ENCODE measurements at places on chromosomes 5 and 9.
A peak's percentile ranks its signal among the peaks of the same experiment; 100 is the strongest.

DNA sequence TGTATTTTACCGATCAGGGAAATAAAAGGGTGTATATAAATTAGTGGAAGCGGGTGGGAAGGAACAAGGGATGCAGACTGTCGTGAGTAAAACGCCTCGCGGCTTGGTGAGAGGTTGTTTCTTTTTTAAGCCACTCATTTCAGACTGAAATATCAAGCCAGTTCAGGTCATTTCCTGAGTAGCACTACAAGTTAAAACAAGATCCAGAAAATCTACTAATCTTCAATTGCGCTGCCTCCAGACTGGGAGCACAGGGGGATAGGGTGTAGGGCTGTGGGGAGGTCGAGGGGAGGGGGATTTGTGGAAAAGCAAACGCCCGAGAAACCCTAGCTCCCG, 140.8 kb downstream of the TSSK1B start:
- DNase-seq = peak; percentile 15

GRCh38 chr5:149141224-149141956, at the start of gene ABLIM3:
ABLIM3 (plus strand) TSS chr5:149141493; CDS start chr5:149142096, 603 bp downstream.
- DNase-seq = peak; percentile 71

DNA sequence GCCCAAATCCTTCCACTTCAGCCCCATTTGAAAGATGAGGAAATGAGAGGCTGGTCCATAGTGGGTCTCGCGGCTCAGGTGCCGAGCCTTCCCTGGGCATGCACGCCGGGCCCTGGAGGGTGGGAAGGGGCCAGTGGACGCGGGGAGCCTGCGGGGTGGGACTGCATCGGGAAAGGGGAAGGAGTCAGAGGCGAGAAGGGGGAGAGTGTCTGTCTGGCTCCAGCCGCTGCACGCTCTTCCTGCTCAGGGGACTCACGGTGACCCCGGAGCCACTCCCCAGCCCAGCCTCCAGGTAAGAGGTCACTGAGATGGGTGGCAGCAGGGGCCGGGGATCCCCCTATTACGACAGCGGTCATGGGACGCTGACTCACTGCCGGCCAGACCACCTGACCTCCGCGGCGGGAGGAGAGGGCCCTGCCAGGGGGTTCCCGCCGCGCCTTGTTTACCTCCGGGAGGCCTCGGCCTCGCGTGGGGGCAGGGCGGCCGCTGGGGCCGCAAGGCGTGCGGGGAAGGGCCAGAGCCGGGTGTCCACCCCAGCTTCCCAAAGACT, 1.9 kb upstream of the SQSTM1 start:
- peak; percentile 97 for DNase-seq

DNA sequence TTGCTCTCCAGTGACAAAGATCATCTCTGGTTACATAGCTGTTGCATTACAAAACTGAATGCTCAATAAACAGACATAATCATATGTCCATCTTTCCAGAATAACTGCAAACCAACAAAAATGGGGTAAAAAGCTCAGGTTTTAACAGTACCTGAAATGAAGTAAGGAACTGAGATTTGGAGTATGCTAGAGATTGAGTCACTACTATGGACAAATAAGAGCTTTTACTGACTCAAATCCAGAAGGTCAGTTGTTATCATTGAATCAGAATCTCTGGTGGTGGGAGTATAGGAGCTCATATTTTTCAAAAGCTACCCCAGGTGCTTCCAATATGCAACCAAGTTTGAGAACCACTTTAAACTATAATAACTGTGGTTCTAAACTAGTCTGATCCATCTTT, 4.1 kb upstream of the RAPGEF6 start:
- DNase-seq = no peak

DNA sequence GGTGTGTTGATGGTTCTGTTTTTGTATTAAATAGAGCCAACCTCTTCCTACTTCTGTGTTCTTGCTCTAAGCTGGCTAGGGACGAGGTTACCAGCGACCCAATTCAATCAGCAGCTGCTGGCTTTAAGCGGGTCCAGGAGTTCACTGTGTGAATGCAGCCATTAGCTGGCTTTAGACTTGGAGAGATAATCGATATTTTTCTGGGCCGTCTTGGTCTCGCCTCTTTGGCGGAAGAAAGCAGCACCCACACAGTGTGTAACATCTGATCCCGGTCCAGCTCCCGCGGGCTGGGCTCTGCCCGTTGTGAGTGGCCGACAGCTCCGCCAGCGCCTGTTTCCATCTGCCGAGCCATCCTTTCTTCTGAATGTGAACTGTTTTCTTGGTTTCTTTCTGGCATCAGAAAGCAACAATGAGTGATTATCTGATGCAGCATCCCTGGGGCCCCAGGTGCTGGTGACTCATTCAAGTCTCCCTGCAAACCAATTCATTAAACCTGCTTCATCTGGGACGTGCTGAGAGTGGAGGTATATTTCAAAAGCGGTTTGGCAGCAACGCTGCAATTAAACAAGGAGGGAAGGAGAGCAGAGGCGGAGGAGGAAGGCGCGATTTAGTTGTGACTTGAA, 90.8 kb upstream of the IRX4 start:
- DNase-seq = no peak

DNA sequence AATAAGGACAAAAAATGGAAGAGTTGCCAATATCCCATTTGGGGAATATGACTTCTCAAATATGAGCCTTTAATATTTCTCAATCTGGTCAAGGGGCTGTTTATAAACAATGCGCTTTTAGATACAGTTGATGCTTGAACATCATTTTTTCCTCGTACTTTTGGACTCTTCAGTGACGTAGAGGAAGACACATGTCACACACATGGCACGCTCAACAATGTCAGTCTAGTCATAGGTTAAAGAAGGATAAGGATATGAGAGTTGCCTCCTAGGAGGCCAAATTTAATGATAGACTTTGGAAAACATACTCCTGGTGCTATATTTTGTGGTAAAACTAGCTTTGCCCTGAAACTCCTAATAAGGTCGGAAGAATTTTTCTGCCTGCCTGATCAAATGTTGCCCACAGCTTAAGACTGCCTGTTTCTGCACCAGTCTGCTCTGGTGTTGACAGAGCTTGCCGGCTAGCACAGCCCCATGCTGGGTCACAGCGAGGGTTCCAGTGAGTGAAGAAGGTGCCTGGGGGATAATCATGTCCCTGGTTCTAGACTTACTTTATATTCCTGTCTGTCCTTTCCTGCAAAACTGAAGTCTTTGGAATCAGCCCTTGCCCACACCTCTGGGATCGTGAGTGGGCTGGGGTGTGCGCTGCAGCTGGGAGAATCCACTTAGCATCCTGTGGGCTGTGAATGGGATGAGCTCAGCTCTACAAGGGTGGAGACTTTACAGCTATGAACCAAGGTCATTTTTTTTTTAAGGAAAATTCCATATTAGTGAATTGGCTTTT, 230.8 kb upstream of the IRX4 start:
- DNase-seq = no peak

DNA sequence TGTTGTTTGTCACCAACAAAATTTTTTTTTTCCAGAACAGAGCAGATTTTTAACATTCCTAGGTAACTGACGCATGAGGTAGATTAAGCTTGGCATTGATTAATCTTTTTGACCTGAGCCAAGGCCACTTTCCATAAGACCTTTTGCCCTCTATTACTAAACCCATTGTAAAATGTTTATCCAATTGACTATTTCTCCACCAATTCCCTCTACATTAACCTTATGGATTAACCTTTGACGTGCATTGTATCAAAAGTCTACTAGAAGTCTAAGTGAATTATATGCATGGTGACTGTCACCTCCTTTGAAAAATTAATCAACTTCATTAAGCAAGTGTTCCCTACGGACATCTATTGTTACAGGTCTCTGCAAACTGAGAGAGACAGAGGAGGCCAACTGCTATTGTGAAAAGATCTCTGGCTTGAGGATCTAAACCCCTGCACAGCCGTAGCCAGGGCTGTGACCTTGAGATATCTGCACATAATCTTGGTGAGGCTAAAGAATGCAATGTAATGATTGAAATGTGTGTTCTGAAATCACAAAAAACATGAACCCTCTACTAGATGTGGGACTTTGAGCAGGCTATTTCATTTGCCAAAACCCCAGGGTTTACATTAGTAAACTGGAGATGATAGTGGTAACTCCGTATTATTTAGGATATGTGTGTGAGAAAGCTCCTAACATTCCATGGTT, 632.2 kb downstream of the TLR4 start:
- no peak for DNase-seq

DNA sequence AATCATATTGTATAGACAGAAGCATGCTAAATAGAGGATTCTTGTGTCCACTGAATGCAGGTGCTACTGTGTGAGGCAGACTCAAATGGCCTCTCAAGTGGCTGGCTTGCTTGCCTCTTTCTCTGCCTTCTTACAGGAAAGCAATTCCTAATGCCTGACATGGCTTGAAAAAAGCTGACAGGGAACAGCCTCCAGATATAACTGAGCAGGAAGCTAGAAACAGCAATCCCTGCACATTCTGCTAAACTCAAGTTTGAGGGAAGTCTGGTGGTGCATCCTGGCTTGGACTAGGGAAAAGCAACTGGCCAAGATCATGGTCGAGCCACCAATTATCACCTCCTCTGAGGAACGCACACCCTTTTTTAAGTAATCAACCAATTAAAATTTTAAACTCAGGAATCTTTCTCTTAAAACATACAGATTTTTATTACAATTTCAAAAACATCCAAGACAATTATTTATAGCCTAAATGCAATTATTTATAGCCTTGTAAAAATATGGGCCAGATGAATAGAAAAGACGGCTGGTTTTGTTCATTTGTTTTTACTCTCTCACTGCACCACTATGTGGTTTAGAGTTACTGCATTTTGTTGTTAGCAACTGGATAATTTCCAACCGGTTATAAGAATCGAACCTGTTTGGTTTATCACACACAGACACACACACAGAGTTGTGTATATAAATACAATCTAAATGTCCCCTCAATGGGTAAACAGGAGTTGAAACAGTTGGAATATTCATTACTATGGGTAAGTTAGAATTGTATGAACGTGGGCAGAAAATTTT, 290.9 kb upstream of the ANKRD55 start:
- DNase-seq = no peak

GRCh38 chr9:124440786-124441185, 9.5 kb upstream of the ADGRD2 start:
- DNase-seq = no peak

DNA sequence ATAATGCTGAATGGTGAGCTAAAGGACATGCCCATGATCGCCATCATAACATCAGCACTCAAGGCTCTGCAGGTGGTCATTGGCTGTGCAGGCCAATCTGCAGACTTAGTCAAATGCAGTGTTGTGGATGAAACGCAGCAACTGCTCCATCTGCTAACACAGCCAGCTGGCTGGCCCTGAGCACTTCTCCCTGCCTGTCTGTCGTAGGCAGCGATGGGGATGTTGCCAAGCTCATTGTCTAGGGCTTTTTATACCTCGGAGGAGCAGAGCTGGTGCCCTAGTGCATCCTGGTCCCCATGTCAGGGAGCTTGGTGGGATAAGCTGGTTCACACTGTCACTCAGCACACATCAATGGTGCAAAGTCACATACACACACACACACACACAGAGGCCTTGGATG, 189.4 kb downstream of the TENT4A start:
- peak; percentile 4 for DNase-seq

GRCh38 chr5:50691399-50692016, 25.1 kb downstream of the PARP8 start:
- no peak for DNase-seq

- DNase-seq = no peak
Measured at GRCh38 chr9:104895572-104895971, 32.4 kb downstream of the ABCA1 start.

- peak; percentile 30 for DNase-seq
Measured at GRCh38 chr5:15105799-15106393, 234.3 kb upstream of the ANKH start.
